ENCODE measurements at places on chromosomes 16 and 17.

DNA sequence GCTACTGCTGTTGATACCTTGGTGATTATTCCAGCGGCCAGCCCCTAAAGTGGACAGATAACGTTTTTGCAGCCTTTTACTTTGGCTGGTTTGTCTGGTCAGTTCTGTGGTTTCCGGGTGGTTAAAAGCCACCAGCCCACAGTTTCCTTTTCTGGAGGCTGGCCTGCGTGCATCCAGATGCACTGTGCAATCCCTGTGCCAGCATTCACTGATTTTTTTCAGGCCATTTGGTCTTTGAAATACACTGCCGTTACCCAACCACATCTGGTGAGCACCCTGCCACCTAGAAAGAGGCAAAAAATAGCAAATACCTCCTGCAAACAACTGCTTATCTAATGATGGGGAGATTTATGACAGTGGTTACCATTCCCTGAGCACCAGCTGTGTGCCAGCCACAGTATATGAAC, 797 bp downstream of the NUDT7 start:
- DNase-seq: no peak

GRCh38 chr17:76772842-76773525, 35.1 kb downstream of the MFSD11 start:
- no peak for DNase-seq

GRCh38 chr17:65914784-65915342, 277.1 kb downstream of the CEP112 start:
- no peak for DNase-seq

GRCh38 chr16:3938471-3938842, 57.9 kb upstream of the CREBBP start:
- DNase-seq: no peak

DNA sequence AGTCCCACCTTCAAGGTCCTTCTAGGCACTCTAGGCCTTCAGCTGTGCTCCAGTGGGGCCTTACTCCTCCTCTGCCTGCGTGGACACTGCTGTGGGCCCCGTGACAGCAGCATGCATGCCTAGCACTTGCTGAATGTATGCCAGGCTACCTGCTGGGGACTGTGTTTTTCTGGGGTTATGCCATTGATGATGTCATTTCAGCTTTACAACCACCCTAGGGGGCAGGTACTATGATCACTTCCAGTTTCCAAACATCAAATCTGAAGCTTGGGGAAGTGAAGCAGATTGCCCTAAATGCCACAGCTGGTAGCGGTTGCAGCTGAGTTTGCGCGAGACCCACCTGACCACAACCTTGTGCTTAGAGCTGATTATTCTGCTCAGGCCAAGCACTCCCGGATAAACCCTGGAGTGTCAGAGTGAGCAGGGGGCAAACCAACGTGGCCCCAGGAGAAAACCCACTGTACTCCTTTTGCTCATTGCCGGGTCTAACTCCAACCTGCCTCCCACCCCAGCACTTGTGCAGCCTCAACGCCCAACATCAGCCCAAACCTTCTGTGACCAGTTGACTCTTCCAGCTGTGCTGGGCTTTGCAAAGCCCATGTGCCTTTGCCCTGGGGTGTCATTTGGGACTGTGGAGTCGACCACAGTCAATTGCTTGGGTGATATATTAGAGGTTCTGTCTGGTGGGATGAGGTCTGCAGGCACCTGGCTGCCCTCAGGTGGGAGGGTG, 168.4 kb downstream of the ENGASE start:
- DNase-seq: peak; percentile 71

- DNase-seq: no peak
Measured at GRCh38 chr16:66901626-66902025, 17.1 kb downstream of the CDH16 start.

DNA sequence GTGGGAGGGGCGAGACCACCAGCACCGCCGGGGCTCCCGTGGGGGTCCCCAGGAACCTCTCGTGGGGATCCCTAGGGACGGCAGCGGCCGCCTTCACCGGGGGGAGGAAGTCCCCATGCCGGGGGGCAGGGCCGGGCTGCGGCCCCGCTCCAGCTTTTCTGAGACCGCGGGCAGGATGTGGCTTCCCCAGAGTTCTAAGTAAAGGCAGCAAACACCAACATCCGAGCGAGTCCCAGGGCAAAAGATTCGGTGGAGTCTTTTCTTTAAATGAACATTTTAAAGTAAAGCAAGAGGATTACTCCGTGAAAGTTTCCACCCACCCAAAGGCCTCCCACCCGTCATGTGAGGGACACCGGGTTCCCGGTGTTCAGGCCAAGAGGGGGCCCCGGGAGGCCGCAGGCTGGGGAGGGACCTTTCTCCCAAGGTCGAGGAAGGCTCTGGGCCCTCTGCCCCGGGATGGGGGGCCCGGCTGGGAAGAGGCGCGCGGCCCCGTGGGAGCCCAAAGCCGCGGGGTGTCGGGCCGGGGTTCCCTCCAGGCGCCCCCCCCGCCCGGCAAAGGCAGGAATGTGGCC, 137.2 kb upstream of the RPH3AL start:
- no peak for DNase-seq

DNA sequence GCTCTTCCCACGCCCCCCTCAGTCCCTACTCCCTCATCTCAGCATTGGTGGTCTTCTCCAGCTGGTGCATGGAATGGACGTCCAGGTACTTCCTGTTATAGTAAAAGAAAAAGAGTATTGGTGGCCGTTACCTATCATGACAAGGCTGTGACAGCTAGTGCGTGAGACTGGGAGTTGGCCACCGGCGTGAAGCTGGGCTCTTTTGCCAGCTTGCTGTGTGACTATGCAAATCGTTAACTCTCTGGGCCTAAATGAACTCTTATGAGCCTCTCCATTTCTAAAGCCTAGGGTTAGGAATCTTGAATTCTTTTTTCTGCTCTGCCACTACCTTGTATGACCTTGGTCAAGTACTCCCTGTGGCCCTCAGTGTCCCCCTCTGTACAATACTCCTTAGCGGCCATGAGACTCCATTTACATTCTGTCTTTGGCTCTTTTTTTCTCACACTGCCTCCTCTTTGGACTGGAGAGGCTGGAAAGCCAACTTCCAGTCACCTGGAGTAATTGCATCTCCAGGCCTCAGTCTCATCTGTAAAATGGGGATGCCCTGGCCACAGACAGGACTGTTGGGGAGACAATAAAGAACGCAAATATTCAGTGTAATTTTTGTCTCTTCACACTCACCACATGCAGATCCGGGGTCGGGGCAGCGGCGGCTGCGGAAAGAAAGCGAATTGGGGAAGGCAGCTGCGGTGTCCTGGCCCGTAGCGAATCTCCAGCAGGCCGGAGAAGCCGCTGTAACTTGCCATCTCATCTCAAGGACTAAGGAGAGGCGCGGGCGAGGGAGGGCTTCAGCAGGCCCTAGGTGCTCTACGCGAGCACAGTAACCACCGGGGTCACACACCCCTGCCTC, 1.1 kb downstream of the CFAP119 start:
- no peak for DNase-seq

GRCh38 chr16:17803625-17804410, 333.1 kb upstream of the XYLT1 start:
- no peak for DNase-seq

GRCh38 chr17:76683921-76684745, 26.6 kb downstream of the MXRA7 start:
- peak; percentile 26 for DNase-seq

GRCh38 chr17:51912939-51913338, 245.6 kb downstream of the CA10 start:
- DNase-seq: no peak

DNA sequence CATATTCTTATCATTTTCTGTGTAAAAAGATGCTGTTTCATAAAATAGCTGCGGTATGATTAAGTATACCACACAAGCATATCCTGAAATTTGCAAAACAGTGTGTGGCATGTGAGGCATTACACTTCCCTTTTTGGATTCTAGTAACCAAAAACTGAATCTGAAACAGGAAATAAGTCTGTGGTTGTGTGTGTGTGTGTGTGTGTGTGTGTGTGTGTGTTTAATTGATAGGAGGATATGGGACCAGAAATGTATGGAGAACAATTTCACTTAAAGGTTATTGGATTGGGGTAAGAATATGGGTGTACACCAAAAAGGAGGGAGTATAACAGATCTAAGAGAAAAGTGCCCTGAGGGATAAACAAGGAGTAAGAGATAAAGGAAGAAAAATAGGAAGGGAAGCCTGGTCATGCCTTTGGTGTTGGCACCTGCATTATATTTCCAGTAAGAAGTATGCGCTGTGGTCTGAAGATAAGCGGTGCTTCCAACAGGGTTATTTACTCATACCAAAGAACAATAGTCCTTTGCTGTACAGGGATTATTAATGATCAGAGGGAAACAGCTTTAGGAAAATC, 4.0 kb downstream of the LYRM1 start:
- no peak for DNase-seq

- no peak for DNase-seq
Measured at GRCh38 chr16:47581114-47581513, 120.0 kb downstream of the PHKB start.

DNA sequence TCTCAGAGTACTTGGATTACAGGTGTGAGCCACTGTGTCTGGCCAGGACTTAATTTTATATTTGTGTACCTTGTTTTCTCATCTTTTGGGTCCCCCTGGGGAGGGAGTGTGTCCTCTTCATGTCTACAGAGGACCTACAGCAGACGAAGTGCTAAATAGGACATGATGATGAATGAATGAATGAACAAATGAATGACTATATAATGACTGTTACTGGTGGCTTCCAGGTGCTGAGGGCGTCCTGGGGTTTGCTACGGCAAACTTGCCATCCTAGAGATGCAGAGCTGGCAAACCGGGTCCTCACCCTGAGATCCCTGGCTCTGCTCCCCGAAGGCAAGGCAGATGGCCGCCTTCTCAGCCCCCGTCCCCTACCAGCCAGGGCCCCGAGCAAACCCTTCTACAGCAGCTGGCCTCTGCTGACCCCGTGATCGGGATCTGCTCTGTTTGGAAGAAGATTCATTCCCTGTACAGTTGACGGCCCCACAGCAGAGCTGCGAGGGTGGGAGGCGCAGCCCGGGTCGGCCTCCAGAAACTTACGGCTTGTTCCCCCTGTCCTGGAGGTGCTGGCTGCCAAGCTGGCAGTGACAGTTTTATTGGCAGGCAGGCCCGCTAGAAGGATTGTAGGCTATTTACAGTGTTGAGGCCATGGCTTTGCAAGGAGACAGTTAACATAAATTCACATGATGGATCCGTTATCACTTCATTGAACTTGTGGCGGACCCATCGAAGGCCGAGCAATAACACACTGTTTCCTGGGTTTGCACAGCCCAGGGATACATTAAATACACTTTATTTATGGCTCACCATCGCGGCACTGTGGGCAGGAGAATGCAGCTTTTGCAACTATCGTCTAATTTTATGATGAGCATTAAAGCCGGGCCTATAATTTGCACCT, 197.7 kb upstream of the GSE1 start:
- no peak for DNase-seq

GRCh38 chr16:8712589-8713361, 38.4 kb downstream of the ABAT start:
- peak; percentile 71 for DNase-seq

DNA sequence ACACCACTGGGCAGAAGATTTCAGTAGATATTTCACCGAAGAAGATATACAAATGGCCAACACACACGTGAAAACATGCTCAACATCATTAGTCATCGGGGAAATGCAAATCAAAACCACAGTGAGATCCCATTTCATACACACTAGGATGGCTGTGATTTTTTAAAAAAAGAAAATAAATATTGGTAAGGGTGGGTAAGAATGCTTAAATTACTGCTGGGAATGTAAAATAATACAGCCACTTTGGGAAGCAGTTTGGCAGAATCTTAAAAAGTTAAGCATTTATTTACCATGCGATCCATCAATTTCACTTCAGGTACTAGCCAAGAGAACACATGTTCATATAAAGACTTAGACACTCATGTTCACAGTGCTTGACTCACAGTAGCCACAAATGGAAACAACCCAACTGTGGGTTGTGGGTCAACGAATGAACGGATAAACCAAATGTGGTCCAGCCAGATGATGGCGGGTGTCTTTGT, 6.5 kb upstream of the C16orf74 start:
- DNase-seq: no peak

DNA sequence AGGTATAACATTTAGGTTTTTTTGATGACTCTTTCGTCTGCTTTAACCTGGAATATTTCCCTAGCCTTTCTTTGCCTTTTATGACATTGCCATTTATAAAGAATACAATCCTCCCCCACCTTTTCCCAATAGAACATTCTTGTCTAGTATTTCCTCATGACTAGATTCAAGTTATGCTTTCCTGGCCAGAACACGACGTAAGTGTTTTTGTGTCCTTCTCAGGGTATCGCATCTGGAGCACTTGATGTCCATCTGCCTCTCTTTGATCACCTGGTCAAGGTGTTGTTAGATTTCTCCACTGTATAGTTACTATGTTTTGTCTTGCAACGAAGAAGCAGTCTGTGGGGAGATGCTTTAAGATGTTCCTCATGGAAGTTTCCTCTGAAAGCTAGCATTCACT, 87.4 kb downstream of the MSI2 start:
- DNase-seq: no peak

DNA sequence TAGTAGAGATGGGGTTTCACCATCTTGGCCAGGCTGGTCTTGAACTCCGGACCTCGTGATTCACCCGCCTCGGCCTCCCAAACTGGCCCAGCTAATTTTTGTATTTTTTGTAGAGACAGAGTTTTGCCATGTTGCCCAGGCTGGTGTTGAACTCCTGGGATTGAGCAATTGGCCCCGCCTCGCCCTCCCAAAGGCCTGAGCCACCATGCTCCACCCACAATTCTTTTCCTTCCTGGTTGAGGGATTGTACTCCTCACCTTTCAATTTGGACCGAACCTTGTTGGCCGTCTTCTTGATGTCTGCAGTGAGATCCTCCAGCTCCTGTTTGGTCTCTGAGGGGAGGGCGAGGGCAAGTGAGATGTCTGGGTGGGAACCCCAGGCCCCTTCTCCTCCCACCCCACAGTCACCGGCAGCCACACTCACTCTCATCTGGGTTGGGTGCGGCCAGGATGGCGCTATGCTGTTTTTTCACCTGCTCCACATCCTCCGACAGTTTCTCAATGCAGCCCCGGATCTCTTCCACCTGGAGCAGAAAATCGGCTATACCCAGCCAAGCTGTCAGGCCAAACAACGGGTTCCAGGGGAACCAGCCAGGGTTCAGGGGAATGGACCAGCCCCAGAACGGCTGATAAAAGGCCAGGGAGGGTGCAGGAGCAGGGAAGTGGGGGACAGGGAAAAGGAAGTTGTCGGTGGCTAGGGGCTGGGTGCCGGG, 9.6 kb downstream of the STX1B start:
- DNase-seq: no peak

DNA sequence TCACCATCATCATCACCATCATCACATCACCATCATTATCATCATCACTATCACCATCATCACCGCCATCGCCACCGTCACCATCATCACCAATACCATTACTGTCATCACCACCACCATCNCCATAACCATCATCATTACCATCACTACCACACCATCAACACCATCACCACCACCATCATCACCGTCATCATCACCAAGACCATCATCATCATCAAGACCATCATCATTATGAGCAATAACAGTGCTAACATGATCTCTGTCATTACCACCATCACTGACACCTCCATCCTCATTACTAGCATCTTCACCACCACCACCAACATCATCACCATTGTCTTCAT, 16.1 kb upstream of the ZNF469 start:
- no peak for DNase-seq

DNA sequence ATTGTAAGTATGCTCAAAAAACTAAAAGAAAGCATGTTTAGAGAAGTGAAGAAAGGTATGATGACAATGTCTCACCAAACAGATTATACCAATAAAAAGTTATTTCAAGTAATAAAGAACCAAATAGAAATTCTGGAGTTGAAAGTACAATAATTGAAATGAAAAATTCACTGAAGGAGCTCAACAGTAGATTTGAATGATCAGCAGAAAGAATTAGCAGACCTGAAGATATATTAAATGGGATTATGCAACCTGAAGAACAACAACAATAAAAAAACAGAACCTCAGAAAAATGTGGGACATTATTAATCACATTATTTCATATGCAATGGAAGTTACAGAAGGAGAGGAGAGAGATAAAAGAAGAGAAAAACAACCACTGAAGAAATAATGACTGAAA, 57.6 kb downstream of the ABCA8 start:
- DNase-seq: no peak
